ENCODE measurements at places on chromosomes 1 and 21.

GRCh38 chr1:219837274-219837993 lies 90.9 kb downstream of the SLC30A10 start:
- DNase-seq = peak; percentile 23

- no peak for DNase-seq
Measured at GRCh38 chr1:6745073-6745472, 40.2 kb upstream of the CAMTA1 start.

DNA sequence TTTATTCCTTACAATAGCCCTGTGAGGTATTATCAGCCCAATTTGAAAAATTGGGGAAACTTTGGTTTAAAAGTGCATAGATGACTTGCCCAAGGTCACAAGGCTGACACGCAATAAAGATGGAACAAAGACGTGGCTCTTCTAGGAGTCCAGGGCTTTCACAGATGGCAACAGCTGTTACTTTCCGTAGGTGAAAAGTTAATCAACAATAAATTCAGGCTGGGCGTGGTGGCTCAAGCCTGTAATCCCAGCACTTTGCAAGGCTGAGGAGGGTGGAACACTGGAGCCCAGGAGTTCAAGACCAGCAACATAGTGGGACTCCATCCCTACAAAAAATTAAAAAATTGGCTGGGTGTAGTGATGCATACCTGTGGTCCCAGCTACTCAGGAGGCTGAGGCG lies 87.8 kb upstream of the ATF3 start:
- DNase-seq = no peak

DNA sequence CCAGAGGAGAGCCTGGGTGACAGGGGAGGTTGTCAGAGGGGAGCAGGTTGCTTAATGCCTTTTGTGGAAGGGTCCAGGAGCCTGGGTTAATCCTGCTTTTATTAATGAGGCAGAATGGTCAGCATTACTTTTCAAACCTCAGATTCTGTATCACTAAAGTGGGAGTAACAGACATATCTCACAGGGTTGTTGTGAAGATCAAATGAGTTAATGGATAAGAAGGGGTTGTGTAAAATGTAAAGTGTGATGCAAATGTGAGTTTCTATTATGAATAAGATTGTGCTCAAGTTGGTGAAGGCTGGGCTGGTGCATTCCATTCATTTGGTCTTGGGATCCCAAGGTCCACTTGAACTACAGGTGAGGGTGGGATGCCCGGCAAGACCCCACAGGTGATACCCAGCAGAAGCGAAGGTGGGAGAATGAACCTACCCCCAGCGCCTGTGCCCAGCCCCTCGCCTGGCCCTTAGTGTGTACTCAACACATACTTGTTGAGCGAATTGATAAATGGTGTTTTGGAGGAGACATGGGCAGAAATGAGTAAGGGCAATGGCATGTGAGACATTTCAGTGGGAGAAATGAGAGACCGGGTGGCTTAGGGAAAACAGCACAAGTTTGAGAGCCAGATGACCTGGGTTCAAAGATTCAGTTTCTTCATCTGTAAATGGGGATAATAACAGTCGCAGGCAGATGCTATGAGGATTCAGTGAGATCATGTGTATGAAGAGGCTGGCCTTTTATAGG lies 6.2 kb downstream of the SLC26A9 start:
- no peak for DNase-seq

GRCh38 chr1:6134741-6135510 lies 45.2 kb downstream of the CHD5 start:
- no peak for DNase-seq

- DNase-seq = no peak
Measured at GRCh38 chr1:82330330-82330729, 529.6 kb downstream of the ADGRL2 start.

DNA sequence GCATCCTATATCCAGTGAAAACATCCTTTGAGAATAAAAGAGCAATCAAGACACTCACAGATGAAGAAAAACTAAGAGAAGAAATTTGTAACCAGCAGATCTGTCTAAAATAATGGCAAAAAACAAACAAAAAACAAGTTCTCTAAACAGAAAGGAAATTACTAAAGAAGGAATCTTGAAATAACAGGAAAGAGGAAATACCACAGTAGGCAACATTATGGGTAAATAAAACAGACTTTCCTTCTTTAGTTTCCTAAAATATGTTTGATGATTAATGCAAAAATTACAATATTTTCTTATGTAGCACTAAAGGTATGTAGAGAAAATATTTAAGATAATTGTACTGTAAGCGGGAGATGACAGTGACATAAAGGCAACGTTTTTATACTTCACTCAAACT lies 23.5 kb downstream of the SLC19A1 start:
- no peak for DNase-seq

GRCh38 chr1:21185221-21185731 lies 8.6 kb upstream of the EIF4G3 start:
- DNase-seq = no peak

GRCh38 chr1:177964336-177964735 lies 5.5 kb downstream of the SEC16B start:
- DNase-seq = no peak

GRCh38 chr1:231522038-231522437 lies 6.4 kb upstream of the TSNAX start:
- DNase-seq = no peak

DNA sequence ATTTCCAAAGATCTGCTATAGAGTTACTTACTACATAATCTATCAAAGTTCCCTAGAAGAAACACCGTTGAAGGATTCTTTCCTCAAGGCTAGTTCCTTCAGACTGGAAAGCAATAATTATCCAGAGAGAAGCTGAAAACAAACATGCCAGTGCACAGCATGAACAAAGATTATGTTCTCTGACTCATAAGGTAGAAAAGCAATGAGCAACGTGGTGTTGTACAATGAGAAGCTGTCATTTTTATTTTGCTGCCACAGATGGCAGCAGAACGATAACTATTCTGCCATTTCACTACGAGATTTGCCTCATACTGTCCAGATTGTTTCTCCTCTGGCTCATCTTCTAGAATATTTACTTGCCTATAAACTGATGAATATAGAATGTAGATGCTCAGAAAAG lies 10.7 kb downstream of the EXTL2 start:
- DNase-seq = no peak

- no peak for DNase-seq
Measured at GRCh38 chr1:62722796-62723195, 34.6 kb upstream of the DOCK7 start.

DNA sequence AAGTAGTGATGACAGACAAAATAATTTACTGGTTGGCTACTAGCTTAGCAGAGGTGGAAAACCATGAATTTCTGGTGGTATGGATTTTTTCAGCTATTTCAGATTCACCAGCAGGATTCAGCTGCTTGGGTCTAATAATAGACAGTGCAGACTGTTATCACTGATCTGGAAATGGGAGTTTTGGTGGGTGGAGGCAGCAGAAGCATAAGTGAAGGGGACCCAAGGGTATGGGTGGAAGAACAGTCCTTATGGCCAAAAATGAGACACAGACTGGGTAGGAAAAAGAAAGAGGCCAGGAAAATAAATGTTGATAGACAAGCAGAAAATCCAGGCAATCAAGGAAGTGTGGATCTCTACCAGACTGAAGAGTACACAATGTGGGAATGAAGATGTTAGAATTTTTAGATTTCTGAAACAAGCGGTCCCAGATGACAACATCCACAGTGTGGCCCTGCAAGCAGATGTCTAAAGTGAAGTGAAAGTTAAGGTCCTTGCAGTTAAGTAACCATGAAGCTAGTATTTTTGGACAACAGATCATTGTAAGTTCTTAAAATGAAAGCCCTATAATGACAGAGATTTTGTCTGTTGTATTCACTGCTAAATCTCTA lies 24.7 kb downstream of the LYST start:
- DNase-seq = no peak

DNA sequence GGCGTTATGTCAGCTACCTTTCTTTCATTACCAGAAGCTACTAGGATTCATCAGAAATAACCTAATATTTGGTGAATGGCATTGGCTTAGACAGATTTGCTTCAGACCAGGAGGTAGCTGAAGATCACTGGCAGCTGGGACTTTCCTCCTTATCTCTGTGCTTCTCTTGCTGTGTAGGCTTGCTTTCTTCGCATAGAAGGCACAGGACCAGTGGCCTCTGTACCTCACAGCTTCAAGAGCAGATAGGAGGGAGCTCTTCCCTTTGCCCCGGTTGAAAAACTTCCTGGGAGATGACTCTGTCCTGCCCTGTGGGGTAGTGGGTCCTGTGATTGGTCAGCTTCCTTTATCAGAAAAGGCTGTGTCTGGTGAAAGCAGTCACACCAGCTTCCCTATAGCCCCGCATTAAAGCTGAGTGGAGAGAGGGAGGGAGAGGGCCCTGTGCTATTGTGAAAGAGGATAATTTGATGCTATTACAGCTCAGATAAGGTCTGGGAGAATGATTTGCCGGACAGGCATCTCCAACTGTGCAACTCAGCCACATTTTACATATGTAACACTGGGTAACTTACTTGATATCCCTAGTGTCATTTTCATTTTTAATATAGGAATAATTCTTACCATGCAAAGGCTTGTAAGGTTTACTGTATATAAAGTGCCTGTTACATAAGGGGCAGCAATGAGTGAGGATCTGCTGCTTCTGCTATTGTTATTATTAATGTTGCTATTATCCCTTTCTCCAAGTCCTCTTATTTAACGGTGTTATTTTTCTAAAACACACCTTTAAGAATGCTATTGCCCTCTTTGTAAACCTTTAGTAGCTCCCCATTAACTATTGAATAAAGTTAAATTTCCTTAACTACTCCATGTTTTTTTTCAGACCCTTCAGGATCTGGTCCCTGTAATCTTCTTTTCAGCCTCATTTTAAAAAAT lies 31.6 kb downstream of the OSBPL9 start:
- no peak for DNase-seq

- no peak for DNase-seq
Measured at GRCh38 chr1:109529881-109530456, 9.7 kb upstream of the GPR61 start.

- peak; percentile 23 for DNase-seq
Measured at GRCh38 chr1:206685334-206685768, 646 bp downstream of the MAPKAPK2 start.

GRCh38 chr1:79848316-79848715 lies 841.8 kb upstream of the ADGRL4 start:
- DNase-seq = no peak

GRCh38 chr1:111735858-111736544 lies 3.2 kb downstream of the INKA2 start:
- no peak for DNase-seq

- no peak for DNase-seq
Measured at GRCh38 chr1:35129080-35129479, 49.9 kb downstream of the ZMYM1 start.

- DNase-seq = no peak
Measured at GRCh38 chr1:12088607-12089006, 25.5 kb downstream of the TNFRSF8 start.

DNA sequence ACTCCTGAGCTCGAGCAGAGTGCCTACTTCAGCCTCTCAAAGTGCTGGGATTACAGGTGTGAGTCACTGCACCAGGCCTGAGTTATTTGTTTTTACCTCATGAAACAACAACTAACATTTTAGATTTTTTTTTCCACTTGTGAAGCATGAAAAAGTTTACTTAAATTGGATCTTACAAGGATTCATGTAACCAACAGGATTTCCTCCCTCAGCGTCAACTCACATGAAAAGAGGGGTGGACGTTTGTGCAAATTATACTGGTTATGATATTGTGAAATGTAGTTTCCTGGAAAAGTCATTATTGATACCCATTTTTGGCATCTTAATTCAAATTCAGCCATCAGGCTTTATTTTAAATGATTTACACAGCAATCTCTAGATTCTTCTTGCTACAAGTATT lies 6.5 kb downstream of the CNST start:
- no peak for DNase-seq

- no peak for DNase-seq
Measured at GRCh38 chr1:97906567-97907241, 14.1 kb downstream of the DPYD start.

- no peak for DNase-seq
Measured at GRCh38 chr1:14522077-14522925, 76.2 kb upstream of the KAZN start.

DNA sequence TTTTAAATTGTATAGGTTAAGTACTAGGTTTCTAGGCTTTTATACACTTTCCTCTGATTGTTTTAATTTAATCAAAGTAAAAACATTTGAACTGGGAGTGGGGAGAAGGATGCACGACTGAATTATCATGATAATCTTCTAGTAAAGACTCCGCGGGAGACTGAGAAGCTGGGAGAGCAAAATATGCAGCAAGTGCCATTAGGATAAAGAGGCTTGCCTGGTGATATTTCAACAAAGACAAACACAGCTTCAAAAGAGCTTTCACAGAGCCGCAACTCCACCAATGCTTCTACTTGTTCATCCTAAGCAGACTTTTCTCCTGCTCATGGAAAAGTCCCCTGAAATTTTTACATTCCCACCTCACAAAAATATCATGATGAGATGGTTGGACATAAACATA lies 239.0 kb upstream of the PTBP2 start:
- no peak for DNase-seq

DNA sequence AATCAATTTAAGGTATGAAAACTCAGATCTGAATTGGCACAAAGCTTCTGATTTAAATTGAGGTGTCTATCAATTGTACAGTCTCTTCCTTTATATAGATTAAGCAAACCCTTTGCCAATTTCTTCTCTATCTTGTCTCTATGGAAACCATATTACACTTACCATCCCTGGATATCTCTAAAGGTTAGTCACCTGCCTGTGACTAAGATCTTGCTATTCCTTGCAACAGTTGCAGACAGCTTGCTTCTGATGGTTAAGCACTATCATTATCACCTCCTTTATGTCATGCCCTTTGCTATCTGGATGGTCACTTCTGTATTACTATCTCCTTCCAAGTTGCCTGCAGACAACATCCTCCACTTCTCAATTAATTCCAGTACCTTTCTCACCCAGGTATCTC lies 998.6 kb upstream of the B3GALT2 start:
- no peak for DNase-seq

DNA sequence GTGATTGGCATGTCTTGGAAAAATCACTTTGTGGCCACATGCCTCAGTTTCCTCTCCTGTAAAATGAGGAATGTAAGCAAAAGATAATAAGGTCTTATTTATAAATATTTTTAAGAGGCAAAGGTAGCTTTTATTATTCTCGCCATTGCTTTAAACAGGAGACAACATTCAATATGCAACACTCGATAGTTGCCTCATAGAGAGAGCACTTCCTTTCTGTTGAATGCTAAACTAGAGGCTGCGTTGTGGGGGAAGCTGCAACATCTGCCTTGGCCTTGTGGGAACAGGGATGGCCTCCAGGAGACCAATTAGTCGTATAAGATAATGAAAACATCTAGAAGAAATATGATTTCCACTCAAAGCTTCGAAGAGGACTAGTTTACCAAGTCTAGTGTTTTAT lies 3.5 kb downstream of the OSCP1 start:
- no peak for DNase-seq

DNA sequence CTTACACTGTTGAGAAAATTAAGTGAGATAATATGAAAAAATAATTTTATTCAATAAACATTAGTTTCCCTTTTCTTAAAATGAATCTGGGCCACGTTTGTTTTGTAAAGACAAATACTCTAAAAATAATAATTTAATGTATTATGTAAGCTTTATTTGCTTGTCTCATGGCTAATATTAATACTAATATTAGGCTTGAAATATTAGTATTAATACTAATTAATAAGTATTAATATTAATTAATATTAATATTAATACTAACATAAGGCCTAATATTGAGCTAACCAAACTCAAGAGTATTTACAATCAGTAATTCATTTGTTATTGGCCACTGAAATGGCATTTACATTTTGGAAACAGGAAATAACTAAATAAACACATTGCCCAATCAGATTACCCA lies 280.1 kb upstream of the ESRRG start:
- no peak for DNase-seq

GRCh38 chr1:79554688-79555087 lies 548.2 kb upstream of the ADGRL4 start:
- DNase-seq = no peak

GRCh38 chr1:157145076-157145475 lies 6.9 kb upstream of the ETV3 start:
- no peak for DNase-seq

All from T-helper 2 cell (primary cell).